Muscle of leg (tissue), 16 donors: ENCODE measurements at places on chromosomes 12 and 14.

DNA sequence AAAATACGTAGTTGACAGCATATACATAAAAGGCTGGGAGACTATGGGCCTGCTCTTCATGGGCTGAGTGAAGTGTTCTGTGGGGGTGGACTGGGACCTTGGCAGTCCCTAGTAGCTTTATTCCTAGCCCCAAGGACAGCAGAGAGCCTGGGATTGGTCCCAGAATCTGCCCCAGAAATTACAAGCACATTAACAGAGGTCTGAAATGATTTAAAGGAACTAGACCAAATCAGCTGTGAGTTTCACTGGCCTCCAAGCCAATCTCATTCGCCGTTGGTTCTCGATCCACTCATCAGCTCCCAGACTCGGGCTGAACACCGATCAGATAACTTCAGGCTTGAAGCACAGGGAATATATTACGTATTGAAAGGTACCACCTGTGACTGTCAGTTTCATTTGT, 77.0 kb upstream of the PSMC1 start:
- no peak for DNase-seq

- DNase-seq: peak; percentile 20
These were observed 16.0 kb upstream of the FBLN5 start for GRCh38 chr14:91963465-91963864.

GRCh38 chr14:23013054-23013748, 3.3 kb upstream of the C14orf93 start:
- no peak for DNase-seq

- no peak for DNase-seq
These were observed 187.5 kb upstream of the DIO3 start for GRCh38 chr14:101373690-101374295.

DNA sequence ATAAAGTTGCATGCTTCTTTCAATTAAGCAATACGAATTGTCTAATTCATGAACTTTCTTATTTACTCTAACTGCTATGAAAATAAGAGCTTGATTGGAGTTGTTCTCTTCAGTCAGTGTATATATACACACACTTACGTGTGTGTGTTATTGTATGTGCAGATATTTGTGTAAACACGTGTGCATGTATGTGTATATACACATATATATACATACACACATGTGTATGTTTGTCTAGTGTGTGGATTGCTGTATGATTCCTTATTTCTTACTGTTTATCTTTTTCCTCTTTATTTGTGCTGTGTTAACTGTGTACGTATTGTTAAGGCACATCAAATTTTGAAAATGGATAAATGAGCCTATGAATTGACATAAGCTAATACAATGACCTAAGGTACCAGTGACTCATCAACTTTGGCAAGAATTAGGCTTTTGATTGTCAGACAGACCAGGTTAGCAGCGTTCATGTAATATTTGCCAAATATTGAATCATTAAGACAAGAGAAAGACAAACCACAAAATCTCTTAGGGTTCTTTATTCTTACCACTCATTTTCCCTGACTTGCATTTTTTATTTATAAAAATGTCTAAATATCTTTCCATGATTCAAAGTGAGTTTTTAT, 423.9 kb downstream of the SOX5 start:
- DNase-seq: no peak

- no peak for DNase-seq
These were observed 26.3 kb upstream of the KIF26A start for GRCh38 chr14:104112113-104112505.

GRCh38 chr12:26651566-26652188, 181.3 kb downstream of the ITPR2 start:
- DNase-seq: peak; percentile 72

- DNase-seq: peak; percentile 67
These were observed 38.5 kb downstream of the SPTB start for GRCh38 chr14:64841121-64841651.

DNA sequence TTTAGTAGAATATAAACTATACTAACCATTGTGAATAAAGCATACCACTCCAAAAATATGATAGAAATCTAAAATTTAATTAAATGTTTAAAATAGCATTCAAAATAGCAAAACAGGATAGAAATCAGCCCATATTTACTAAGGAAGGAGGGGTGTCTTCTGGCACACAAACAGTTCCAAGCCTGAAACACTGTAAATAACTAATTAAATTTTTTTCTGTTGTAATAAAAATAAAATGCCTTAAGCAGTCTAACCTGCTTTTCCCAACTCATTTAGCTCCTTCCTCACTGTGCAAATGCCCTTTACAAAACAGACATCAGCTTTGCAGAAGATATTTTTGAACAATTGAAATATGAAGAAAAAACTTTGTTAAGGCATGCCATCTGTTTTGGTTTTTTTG, 707.1 kb upstream of the USP15 start:
- no peak for DNase-seq

DNA sequence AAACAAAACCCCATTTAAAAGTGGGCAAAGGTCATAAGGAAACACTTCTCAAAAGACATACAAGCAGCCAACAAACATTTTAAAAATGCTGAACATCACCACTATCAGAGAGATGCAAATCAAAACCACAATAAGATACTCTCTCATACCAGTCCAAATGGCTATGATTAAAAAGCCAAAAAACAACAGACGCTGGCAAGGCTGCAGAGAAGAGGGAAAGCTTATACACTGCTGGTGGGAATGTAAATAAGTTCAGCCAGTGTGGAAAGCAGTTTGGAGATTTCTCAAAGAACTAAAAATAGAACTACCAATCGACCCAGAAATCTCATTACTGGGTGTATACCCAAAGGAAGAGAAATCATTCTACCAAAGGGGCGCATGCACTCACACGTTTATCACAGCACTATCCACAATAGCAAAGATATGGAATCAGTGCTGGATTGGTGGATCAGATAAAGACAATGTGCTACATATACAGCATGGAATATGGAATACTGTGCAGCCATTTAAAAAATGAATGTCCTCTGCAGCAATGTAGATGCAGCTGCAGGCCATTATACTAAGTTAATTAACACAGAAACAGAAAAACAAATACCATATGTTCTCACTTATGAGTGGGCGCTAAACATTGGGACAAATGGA, 102.1 kb upstream of the DAAM1 start:
- DNase-seq: peak; percentile 31
